ENCODE measurements at places on chromosomes 3 and 15.

DNA sequence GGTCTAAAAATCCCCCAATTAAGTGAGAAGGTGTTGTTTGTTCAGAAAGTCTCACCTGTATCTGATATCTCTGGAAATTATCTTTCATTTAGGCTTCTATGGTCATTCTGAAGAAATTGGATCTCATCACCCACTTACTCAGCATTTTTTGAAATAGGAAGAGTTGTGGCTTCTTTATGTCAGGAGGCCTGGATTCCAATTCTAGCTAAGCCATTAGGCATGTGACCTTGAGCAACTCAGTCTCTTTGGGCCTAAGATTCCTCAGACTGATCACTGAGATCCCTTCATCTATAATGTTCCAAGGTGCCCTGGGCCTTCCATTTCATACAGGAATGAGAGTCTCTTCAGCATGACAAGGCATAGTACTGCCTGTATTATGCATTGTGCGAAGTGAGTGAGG is 70.3 kb downstream of the ARHGEF26 start:
- DNase-seq: no peak

DNA sequence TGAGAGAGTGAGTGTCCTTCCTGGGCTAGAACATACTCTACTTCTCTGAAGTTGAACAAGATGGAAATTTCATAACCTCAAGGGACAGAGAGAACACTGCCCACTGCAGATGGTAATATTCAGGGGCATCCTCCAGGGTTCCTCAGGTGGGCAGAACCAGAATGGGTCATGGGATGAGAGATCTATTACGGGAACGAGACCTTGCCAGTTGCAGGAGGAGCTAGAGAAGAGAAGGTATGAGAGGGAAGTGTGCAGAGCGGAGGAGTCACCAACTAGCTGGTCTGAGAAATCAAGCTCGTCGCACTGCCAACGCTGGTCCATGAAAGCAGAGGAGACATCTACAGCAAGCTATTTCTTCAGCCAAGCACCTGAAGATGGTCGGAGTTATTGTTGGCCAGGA is 184.7 kb downstream of the TJP1 start:
- DNase-seq: no peak

DNA sequence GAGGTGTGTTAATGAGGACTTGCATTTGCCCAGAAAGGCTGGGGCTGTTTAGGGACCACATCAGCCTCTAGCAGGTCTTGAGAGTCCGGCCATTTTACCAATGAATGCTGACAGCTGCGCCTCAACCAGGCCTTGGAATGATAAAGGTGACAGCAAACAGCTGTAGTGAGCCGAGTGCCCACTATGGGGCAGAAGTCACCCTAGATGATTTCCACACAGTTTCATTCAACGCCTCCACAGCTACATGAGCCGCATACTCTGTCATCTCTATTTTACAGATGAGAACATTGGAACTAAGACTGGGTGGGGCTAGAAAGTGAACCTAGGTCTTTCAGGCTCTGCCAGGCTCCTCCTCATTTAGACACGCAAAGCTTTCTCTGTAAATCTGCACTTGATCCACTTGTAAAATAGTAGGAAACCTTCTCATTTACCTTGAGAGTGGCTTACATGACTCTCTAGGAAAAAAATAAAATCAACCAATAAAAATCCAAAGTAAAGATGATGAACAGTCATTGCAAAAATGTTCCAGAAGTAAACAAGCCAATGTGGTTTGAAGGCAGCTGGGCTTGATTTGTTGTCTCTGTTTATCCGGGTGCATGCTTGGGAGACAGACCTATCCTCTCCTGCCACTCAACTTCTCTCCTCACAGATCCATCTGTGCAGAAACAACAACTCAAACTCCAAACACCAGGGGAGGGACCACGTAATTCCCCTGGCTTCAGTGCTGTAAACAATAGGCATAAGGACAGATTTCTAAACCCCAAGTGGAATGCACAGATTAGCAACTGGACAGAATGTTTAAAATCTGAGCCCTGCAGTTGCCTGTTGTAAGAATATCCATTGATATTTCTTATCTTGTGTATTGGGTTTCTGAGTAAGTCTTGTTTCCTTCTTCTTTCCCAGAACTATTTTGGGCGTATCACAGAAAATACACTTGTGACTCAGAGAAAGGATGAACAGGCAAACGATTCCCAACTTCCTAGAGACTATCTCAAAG is 31.5 kb upstream of the LDHAL6B start:
- no peak for DNase-seq

- no peak for DNase-seq
Measured at GRCh38 chr3:36063992-36064391, 316.3 kb upstream of the STAC start.

DNA sequence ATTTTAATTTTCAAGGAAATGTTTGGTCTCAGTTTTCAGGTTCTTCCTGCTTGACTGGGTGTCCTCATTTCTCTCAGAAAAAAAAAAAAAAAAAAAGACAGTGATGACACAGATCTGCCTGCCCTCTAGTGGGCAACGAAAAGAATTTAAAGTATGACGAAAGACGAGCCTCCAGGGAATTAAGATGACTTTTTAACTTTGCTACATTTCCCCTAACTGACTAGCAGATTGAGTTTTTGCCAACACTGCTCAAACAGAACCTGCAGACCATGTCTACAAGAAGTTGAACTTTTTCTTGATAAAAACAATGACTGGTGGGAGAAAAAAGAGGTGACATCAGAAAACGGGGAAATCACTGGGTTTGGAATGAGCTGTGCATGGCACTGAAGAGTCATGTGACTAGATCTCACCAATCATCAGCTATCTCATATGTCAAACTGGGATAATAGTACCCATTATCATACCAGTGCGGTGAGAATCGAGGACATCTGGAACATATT is 40.8 kb downstream of the EOMES start:
- DNase-seq: no peak

- DNase-seq: no peak
Measured at GRCh38 chr3:165751637-165752036, 85.6 kb downstream of the BCHE start.

DNA sequence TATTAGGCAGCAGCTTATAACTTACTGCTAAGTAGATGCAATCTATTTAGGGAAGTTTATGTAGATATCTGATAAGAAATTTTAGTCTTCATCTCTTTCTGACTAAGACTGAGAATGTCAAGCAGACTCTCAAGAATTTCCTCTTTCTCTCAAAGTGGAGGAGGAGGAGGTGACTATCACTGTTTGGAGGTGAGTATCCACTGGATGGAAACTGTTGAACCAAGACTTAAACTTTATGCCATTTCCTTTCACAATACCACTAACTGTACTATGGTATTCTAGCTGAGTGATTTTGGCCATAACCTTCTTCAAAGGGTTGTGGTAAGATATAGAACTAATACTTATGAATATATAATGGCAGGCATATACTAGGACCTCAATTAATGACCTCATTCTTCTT is 64.6 kb downstream of the TPRG1 start:
- DNase-seq: no peak

DNA sequence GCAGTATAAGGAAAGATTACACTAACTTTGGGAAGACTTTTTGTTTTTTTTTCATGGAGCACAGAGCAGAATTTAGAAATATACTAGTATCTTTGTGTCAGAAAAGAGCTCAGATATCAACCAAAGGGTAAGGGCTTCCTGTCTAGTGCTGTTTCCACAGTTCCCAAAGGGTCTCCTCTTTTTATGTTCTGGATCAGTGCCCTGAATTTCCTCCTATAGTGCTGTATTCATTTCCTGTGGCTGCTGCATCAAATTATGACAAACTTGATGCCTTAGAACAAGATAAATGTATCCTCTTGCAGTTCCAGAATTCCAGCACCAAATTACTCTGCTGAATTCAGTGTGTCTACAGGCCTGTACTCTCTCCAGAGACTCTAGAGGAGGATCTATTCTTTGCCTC is 219.8 kb upstream of the THRB start:
- DNase-seq: no peak

DNA sequence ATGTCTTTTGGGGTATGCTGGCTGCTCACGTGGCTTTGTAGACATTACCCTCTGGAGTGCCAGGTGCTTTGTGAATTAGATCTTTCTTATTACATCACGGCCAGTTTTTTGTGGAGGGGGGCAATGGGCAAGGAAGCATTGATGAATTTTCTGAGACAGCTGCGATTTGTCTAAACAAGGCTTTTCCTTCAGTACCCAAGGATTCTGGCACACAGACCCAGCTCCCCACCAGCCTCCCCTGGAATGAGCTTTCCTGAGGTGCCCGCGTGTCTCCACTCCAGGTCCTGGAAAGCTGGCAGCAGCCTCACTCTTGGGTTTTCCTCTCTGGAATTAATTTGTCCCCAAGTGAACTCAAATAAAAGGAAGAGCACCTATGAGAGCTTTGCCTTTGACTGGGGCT is 157.6 kb upstream of the CTDSPL start:
- DNase-seq: no peak

DNA sequence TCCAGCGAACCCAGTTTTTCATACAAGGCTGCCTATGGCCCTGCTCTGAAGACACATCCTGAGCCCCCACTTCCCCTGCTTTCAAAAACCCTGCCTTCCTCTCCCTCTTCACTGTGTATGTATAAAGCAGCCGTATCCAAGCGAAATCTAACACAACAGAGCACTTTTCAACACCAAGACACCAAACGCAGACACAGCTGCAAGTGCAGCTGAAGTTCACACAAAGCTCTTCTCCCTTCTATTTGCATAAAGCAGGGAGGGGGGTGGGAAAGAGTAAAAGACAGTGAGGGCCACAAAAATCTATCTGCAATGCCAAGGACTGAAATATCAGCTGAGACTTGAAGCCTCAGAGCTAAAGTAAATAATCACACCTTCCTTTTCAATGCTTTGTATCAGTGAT is 35.1 kb upstream of the CSPG5 start:
- no peak for DNase-seq

DNA sequence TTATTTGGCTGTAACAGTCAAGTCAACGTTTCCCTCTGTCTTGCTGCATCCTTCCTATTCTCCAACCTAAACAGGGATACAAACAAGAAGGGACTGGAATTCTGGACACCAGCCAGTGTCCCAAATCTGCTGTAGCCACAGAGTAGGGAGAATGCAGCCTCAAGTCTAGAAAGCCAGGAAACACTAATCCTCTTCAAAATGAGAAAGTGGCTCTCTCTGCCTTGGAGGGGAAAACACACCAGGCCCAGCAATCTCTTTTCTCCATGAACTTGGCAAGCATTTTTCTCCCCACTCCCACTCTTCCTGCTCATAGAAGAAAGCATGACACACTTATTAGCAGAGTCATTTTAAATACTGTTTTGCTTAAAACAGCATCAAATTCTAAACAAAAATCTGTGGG is 781.7 kb downstream of the SQOR start:
- DNase-seq: no peak

- DNase-seq: no peak
Measured at GRCh38 chr15:91703274-91703673, 150.2 kb upstream of the SLCO3A1 start.

DNA sequence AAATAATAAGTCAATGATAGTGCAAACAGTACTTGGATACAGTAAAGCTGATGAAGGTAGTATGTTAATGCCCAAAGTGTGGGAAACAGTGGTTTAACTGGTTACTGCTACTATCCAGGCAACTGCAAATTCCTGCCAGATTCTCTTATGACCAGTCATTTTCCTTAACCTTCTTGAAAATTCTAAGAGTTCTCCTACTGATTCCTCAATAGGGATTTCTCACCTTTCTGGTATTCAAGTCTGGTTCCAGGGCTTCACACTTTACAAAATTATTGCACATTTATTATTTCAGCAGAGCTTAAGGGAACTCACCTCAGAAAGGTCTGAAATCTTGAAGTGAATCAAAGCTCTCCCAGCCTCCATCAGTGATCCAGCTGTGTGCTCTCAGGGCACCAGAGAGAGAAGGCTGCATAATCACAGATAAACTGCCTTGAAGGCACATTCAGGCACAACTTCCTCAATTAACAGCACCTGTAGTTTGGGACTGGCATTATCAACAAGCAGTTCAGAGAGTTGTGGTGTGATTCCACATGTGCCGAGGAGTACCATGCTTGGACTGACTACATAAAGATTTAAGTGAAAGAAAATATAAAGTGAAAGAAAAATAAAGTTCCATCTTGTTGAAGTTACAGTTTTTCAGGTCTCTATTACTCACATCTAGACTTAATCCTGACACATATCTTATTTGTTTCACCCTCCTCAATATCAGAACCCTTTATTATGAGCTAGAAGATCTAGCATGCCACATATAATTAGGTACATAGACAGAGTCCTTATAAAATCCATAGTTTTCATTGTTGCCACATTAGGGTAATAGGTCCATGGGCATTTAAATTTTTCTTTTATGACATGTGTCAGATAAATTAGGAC is 59.5 kb upstream of the TIPARP start:
- DNase-seq: no peak

- no peak for DNase-seq
Measured at GRCh38 chr15:69422336-69422895, 8.3 kb downstream of the KIF23 start.

- DNase-seq: no peak
Measured at GRCh38 chr3:132624790-132625189, 27.7 kb downstream of the ACKR4 start.

- DNase-seq: no peak
Measured at GRCh38 chr15:33846862-33847261, 121.4 kb upstream of the CHRM5 start.

GRCh38 chr3:51539291-51539941 is 897 bp downstream of the RAD54L2 start:
- DNase-seq: peak; percentile 13

DNA sequence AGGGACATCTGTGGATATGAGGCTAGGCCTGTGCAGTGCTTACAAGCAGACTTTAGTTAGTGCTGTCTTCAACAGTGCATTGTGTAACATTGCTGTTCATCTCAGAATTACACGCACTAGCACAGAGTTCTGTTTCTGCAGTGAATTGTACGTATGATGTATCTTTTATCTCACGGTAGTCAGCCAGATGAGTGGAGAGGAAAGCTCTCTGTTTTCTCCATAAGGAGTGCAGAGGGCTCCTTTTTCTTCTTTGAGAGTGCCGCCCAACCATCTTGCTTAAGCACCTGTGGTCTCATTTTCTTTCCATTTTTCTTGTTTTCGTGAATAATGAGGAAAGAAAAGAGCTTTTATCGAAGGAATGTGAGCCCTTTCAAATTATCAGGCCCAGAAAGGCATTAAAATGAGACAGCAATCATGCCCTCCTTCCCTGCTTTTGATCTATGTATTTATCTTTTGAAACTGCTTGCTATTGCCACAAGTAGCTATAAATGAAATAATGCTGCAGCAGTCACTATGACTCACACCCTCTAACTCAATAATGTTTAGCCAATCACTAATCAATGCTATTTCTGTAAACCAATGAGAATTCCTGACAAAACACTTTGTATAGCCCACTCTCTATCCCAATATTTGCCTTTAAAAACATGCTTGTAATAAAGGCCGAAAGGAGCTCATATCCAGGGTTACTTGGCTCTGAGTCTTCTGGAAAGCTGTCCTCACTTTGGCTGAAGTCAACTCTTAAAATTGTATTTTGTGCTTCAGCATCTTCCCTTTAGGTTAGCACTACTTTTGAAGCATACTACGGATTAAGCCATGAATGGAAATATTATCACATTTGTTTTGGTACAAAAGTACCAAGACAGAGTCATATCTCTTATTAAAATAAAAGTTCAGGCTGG is 226.0 kb upstream of the P2RY1 start:
- DNase-seq: no peak

DNA sequence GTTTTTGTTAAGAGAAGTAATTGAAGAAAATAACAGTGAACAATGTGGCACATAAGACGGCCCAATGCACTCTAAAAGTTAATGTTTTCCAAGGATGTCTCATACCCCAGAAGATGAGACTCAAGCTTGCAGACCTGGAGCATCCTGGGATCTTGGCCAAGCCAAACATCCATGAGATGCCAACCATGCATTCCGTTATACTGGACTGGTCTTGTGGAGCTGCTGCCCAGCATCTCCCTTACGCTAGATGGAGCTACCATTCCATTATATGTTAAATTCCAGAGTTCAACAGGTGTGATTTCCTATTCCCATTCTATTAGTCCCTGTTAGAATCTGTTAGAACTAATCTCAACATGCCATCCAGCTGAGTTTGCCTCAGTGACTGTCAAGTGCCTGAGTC is 181.8 kb downstream of the PDCD6IP start:
- DNase-seq: no peak
